AG04450 (cell line): ENCODE measurements at places on chromosomes 11 and 22.

DNA sequence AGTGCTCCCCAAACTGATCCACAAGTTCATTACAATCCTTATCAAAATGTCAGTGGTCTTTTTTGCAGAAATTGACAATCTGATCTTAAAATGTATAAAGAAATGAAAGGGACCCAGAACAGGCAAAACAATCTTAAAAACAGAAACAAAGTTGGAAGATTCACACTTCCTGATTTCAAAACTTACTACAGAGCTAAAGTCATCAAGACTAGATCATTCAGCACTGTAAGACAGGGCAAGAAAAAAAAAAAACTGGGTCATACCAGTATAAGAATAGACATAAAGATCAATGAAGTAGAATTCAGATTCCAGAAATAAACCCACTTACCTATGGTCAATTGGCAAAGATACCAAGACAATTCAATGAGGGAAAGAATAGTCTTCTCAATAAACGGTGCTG is 4.5 kb upstream of the STK33 start:
- no peak for DNase-seq

DNA sequence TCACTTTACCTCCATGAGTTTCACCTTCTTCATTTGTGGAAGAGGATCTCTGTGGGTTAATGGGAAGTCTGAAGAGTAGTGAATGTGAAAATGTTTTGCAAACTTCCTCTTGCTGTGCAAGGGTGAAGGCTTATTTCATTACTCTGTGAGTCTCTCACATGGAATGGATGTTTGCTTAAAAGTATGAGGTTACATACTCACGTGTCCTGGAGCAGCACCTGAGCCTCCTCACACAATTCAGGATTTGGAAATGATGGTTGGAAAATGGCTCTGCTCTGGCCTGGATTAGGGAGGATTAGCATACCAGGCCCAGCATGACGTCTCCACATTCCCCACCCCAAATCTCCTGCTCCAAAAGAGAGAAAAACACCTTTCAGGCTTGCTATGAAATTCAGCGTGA is 4.8 kb downstream of the GRAMD1B start:
- DNase-seq: no peak

DNA sequence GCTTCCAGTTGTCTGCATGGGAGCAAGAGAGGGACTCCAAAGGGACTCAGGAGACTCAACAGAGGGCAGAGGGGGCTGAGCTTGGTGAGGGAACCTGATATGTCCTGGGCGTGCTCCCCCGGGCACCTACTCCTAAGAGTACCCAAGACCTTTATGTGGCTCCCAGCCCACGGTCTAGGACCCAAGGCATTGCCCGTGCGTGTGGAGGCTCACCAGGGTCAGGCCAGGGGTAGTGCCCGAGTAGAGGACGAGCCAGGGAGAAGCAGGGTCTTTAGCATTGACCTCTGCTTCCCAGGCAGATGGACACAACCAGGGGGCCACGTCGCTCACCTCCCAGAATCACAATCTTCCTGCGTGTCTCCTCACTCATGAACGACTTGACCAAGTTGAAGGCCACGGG is 13.4 kb downstream of the SEC14L4 start:
- no peak for DNase-seq

GRCh38 chr11:76007166-76007565 is 192.2 kb downstream of the UVRAG start:
- DNase-seq: no peak

DNA sequence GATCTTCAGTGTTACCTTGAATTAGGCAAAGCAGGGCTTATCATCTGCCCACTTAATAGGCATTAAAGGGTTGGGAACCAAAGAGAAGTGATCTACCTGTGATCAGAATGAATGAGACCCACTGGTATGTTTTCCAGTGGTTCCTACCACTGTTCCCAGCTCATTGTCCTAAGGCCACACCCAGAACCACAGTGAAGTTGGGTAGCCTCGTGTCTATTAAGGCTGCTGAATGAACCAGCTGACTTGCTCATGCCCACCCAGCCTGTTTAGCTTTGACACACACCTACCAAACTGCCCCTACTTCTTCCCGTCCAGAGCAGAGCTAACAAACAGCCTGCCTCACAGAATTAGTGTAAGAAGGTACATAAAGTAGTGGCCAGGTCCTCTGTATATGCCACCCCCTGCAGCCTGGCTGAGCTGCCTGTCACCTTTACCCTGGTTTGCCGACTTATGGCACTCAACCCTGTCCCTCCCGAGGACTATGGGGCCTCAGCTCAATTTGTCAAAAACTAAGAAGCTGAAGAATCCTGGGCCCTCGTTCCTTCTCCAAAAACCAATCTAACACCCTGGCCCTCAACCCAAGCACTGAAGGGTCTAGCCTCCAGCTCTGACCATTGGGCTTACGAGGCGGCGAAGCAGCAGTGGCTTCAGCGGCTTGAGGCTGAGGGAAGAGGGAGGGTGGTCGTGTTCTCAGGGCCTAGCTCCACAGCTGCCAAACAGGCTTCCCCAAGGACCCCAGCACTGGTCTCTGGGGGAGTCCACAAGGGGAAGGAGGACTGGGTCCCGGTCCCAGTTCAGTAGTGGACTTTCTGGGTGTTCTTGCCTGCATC is 9.8 kb downstream of the UCP2 start:
- DNase-seq: no peak

GRCh38 chr11:86717817-86718501 is 45.5 kb upstream of the ME3 start:
- no peak for DNase-seq

- DNase-seq: no peak
Observed at GRCh38 chr11:73219396-73220285, 1.6 kb downstream of the P2RY2 start.

DNA sequence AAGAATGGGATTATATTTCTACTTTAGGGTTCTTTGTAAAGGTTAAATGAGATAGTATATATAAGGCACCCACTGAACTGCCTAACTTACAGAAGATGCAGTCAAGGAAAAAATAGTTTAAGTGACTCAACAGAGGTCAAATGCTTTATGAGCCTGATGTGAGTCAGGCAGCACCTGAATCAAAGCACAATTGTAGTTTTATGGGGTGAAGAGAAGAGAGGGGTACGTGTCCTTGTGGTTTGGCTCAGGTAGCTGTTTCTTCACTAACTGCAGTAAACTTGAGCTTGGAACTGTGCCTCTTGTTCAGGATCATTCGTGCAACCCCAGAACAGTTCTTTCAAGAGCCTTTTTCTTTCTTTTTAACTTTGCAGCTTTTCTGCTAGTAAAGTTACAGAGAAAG is 125.2 kb upstream of the SPON1 start:
- no peak for DNase-seq

DNA sequence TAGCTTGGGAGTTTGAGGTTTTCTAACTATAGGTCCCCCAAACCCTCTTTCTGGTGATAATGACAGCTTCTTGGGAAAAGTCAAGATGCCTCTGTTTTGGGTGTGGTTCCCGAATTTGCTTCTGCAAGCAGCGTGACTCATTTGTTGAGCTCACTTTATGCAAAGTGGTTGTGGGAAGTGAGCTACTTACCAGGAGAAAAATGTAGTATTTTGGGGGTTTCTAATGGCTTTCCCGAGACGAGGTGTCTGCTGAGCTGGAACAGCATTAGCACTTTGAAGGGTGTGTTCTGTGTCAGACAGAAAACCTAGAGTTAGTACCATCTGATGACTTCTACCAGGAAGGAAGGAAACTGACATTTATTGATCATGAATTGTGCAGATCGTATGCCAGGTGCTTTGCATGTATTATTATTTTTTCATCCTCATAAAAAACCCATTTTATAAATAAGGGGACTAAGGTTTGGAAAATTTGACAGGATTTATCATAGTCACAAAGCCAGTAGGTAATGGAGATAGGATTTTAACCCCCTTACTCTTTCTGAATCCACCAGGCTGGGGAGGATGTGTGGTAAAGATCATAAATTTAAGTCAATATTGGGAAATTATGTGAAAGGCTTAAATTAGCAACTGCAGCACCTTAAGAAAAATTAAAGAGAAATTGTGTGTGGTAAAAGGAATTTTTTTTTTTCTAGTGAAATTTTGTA is 108.8 kb upstream of the CD44 start:
- no peak for DNase-seq

GRCh38 chr11:55969845-55970244 is at the start of gene OR10AG1:
OR10AG1 (minus strand) TSS chr11:55969945; CDS start chr11:55969907, 38 bp downstream.
- no peak for DNase-seq
